Activated CD4-positive, alpha-beta memory T cell treated with anti-CD3 and anti-CD28 coated beads, Interleukin-2, amount 10 ng/mL, durations not matched to agents 7 days and 5 days (primary cell): ENCODE measurements at places on chromosomes 7 and 10. TPM values are rescaled to one million over a fixed set of nuclear protein-coding genes. Genes with fewer than 3 reads are reported as not detected.

- no peak for DNase-seq
Observed at GRCh38 chr10:60769406-60769805, 8.9 kb upstream of the CDK1 start.

ADAP1 gene
- 13.0 TPM for total RNA-seq

DNA sequence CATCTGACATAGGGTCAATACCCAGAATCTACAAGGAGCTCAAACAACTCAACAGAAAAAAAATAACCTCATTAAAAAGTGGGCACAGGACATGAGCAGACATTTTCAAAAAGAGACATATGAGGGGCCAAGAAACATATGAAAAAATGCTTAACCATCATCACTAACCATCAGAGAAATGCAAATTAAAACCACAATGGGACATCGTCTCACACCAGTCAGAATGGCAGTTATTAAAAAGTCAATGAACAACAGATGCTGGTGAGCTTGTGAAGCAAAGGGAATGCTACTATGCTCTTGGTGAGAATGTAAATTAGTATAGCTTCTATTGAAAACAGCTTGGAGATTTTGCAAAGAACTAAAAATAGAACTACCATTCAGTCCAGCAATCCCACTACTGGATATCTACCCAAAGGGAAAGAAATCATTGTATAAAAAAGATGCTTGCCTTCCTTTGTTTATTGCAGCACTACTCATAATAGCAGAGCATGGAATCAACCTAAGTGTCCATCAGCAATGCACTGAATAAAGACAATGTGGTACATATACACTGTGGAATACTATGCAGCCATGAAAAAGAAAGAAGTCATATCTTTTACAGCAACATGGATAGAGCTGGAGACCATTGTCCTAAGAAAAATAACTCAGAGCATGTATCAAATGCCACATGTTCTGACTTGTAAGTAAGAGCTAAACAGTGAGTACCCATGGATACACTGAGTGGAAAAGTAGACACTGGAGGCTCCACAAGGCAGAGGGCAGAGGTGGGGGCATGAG is 139.8 kb downstream of the ADARB2 start:
- no peak for DNase-seq

DNA sequence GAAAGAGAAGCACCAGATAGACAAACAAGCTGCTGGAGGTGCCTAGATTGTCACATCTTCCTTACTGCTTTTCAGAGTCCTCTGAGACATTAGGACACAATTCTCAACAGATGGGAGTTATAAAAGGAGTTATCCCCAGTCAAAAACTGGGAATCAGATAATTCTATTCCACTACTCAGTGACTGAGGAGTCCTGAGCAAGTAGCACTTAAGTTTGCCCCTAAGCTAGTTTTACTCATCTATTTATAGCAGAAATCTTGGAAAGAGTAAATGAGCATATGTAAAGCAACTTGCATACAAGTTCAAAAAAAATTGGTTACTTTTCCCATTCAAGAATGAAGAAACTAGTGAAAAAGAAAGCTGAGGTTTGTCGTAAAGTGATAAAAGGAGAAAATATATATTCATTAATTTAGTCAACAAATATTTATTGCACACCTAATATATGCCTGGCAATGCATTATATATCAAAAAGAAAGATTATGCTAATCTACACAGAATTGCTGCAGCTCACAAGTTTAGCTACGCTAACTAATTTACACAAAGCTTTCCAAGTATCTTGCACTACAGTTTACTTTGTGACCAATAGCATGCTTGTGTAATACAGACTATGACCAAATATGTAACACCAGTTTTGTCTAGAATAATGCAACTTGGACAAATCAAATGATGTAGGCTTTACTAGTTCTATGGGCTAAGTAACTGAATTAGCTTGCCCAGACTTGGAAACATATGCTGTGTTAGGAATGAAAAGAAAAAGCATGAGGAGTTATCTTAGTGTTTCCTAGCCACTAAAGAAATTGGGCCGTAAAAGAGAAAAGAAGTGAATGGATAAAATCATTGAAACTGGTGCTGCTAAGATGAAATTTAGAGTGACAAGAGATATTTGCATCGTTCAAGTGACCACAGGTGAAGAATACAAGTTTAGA is 106.3 kb downstream of the GRM3 start:
- DNase-seq: no peak

GRCh38 chr10:91412354-91413087 is 2.4 kb downstream of the HECTD2 start:
- no peak for DNase-seq

ATE1 gene
- 22.1 TPM for total RNA-seq

GRCh38 chr10:86815035-86815617 is 58.7 kb downstream of the BMPR1A start:
- DNase-seq: no peak

GRCh38 chr10:80509403-80510161 is 28.1 kb upstream of the SH2D4B start:
- no peak for DNase-seq

GSTO1 gene
- 139 TPM for total RNA-seq

SVIL gene
- 12.8 TPM for total RNA-seq
